ENCODE measurements at places on chromosomes 12 and 14.

GRCh38 chr14:37813732-37814131 is 218.3 kb downstream of the TTC6 start:
- DNase-seq, result no peak

DNA sequence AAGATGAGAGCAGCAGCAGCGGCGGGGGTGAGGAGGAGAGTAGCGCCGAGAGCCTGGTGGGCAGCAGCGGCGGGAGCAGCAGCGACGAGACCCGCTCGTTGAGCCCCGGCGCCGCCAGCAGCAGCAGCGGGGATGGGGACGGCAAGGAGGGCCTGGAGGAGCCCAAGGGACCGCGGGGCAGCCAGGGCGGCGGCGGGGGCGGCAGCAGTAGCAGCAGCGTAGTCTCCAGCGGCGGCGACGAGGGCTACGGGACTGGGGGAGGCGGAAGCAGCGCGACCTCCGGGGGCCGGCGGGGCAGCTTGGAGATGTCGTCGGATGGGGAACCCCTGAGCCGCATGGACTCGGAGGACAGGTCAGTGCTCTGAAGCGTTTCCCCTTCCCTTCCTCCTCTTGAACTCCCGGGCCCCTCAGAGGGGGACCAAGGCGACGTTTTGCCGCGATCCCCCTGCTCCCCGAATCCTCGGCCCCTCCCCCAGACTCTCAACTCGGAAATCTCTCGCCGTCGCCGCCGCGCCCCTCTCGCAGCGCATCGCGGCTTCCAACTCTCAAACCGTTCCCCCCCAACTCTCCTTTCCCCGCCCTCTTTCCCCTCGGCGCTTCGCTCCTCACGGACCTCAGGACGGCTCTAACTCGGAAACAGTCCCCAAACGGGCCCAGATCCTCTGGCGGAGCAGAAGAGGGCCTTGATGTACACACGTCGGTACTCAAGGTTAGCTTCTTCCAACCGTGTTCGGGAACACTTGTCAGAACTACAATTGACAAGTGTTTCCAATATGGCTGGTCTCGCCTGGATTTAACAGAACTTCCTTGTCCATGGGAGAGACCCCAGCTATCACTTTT is 947 bp downstream of the AEBP2 start:
- peak; percentile 14 for DNase-seq

- DNase-seq, result no peak
These were observed 27.0 kb downstream of the ZCCHC8 start for GRCh38 chr12:122473543-122474323.

- no peak for DNase-seq
These were observed 568.7 kb downstream of the MED13L start for GRCh38 chr12:115708801-115709200.

- no peak for DNase-seq
These were observed 4.9 kb upstream of the SOX5 start for GRCh38 chr12:23954332-23954731.

DNA sequence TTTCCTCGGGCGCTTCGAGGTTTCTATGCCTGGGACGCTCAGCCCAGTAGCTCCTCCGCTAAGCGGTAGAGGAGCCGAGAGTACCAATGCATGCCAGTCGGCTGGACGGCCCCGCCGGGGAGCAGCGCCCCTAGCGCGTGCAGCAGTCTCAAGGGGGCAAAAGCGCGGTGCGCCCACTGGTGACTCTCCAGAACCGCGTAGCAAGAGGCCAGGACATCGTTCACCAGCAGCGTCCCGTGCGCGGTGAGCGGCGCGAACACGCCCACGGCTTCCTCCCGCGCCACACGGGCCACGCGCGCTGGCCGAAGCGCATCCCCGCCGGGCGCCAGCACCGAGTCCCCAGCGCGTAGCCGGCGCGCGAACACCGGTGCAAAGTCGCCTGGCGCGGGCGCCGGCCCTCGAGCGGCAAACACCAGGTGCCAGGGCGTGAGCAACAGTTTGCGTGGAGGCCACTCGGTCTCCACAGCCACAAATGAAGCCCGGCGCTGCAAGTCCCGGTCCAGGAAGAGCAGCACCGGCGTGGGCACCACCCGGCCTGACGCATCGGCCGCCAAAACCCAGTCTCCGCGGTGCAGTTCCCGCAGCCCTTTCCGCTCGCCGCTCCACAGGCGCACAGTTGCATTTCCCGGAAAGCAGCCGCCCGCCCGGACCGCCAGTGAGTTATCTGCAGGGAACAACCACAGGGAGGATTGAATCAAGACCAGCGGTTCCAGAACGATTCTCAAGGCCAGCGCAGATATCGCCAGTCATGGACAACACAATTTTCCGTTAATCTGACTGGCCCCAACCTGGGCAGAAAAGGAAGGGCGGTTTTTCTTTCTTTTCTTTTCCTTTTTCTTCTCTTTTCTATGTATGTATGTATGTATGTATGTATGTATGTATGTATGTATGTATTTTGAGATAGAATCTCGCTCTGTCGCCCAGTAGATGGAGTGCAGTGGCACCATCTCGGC is 4.5 kb downstream of the DHH start:
- DNase-seq, result no peak

- DNase-seq, result no peak
These were observed 9.3 kb upstream of the HDAC7 start for GRCh38 chr12:47828976-47829482.
